EH (cell line): ENCODE measurements at places on chromosomes 16 and 17.

GRCh38 chr16:27326738-27327585, 13.2 kb downstream of the IL4R start:
- DNase-seq, result peak; percentile 97

GRCh38 chr16:24986512-24987303, 28.5 kb downstream of the ARHGAP17 start:
- peak; percentile 95 for DNase-seq

DNA sequence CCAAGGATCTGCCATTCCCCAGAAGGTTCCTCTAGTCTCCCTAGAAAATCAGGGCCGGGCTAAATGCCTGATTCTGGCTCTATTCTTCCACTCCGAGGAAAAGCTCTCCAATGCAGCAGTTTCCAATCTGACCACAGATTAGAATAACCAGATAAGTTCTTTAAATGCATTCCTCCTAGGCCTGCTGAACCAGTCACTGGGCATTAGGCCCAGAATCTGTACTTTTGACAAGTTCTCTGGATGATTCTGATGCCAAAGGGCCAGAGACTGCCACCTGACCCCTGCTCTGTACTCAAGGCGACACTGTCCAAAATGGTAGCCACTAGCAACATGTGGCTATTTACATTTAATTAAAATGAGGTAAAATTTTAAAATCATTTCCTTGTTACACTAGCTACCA, 22.3 kb downstream of the MAP3K14 start:
- DNase-seq, result peak; percentile 95

DNA sequence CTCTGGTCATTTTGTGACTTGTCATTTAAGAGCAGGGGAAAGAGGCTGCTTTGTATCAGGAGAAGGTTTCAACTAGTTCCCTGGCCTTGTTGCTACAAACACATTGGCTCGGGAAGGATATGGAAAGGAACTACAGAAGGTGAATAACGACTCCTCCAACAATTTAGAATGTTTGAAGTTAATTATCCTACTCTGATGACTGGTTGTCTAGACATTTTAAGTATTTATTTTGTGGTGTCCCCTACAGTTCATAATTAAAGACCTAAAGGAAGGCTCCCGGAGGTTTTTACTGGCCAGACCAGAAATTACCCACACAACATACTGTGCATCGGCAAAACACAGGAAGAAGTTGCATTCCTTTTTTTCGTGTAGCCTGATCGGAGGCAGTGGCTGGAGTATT, 515.8 kb upstream of the SALL1 start:
- DNase-seq, result peak; percentile 32

- no peak for DNase-seq
Observed at GRCh38 chr17:15912416-15912955, 32.4 kb upstream of the ADORA2B start.

GRCh38 chr16:24493821-24494220, 45.5 kb upstream of the RBBP6 start:
- DNase-seq, result no peak

DNA sequence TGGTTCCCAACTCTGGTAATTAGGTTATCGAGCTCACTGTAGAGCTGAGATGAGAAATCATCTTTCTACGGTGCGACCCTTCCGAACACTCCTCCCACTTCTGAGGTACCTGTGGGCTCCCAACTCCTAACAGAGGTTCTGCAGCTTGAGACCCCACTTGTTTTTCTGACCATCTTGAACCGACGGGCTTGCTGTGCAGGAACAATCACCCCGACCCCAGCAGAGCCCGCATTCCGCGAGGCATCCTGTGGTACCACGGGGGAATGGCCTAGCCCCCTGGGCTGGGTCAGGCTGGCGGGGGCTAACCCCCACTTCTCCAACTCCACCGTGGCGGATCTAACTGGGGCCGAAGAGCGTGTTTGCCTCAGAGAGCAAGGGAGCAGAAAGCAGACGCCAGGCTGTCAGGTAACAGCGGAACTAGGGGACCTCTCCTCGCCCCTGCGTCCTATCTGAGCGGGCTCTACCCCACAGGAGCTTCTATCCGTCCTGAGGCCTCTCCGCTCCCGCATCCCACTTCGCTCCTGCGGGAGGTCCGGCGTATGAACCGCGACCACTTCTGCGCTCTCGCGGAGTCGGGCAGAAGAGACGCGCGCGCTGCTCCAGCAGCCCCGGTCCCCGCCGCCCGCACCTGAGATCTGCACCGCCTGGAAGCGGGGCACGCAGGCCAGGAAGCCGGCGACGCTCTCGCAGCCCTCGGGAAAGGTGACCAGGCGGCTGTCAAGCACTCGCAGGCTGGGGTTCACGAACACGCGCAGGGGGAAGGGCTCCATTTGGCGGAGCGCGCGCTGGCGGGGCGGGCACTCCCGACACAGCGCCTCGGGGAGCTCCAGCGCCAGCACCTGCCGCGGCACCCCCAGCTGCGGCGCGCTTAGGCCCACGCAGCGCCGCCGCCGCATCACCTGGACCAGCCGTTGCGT, 761 bp downstream of the PDF start:
- DNase-seq, result peak; percentile 33

GRCh38 chr16:64489449-64489848, 632.4 kb downstream of the CDH11 start:
- peak; percentile 3 for DNase-seq

GRCh38 chr16:17334096-17334495, 136.7 kb downstream of the XYLT1 start:
- peak; percentile 83 for DNase-seq

DNA sequence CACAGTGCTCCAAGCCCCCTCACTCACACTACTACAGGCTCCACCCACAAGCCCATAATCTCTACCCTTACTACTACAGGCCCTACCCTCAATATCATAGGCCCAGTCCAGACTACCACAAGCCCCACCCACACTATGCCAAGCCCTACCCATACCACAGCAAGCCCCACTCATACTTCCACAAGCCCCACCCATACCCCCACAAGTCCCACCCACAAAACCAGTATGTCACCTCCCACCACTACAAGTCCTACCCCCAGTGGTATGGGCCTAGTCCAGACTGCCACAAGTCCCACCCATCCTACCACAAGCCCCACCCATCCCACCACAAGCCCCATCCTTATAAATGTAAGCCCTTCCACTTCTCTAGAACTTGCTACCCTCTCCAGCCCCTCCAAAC, 13.8 kb downstream of the RIPOR1 start:
- DNase-seq, result peak; percentile 88

DNA sequence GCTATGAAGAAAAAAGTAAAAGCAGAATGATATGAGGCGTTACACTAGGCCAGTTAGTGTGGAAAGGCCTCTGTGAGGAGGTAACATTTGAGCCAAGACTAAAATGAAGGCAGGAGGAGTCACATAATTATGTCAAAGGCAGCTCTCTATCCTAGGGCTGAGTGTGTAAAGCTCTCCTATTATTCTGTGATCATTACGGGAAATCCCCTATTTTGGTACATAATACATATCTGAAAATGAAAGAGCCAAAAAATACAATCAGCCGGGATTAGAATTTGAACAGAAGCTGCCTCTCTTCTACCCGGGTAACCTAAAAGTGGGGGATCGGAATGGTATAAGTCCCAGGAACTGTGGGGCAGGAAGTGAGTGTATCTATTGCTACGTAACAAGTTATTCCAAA, 27.1 kb downstream of the HEATR3 start:
- DNase-seq, result no peak

DNA sequence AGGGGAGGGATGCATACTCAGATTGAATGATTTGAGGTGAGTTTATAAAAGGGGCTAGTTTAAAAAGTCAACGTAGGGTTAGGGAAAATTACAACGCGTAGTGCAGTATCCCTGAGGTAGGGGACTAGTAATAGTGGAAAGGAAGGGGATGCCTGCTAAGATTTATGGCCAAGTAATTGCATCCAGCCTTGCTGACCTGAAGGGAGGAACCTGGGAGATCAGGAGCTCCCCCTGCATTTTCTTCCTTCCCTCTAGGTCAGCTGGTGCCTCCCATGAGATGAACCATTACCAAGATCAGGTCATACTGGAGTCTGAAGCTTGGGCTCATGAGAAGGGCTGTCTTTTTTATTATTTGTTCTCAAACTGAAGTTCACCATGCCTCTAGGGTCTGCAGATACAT, 606.6 kb downstream of the TMEM114 start:
- no peak for DNase-seq

DNA sequence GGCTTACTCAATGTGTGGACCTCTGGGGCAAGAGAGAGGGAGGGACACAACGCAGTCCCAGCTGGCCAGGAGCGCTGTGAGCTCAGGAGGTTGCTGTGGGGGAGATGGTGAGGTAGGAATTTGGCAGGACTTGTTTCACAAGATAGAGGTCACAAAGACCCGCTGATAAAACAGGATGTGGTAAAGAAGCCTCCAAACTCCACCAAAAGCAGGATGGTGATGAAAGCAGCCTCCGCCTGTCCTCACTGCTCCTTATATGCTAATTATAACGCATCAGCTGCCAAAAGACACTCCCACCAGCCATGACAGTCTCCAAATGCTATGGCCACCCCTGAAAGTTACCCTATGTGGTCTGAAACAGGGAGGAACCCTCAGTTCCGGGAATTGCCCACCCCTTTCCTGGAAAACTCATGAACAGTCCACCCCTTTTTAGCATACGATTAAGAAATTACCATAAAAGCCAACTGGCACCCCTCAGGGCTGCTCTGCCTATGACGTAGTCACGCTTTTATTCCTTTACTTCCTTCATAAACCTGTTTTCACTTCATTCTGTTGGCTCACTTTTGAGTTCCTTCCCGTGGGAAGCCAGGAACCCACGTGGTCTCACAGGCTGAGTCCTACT, 5.3 kb upstream of the EIF4A3 start:
- peak; percentile 84 for DNase-seq

DNA sequence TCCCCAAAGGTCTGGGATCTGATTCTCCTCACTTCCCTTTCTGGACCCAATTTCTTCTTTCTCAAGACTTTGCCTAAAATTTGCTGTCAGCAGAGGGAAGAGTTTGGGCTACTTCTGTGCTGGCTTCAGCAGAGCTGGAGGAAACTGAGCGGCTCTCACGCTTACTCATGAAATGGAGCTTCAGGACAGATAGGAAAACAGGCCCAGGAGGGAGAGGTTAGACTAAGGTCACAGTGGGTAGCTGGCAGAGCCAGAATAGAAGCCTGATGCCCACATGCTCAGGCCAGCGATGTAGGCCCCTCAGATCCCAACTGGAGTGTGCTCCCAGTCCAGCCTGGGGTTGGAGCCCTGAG, 593 bp downstream of the SLC38A7 start:
- peak; percentile 51 for DNase-seq

DNA sequence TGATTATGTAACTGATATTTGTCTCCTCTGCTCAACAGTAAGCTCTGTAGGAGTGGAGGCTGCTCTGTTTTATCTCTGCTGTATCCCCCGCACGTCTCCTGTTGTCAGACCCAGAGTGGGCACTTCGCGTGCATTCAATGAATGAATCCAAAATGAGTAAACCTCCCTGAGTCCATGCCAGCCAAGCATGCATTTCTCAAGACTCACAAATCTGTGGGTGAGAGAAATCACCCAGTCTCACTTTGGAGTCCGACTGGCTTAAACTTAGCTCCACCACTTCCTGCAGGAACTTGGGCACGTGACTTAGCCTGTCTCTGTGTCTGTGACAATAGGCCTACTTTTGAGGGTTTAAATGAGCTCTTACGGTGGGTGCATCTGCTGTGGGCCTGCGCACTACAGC, 3.7 kb downstream of the PNPO start:
- DNase-seq, result no peak

DNA sequence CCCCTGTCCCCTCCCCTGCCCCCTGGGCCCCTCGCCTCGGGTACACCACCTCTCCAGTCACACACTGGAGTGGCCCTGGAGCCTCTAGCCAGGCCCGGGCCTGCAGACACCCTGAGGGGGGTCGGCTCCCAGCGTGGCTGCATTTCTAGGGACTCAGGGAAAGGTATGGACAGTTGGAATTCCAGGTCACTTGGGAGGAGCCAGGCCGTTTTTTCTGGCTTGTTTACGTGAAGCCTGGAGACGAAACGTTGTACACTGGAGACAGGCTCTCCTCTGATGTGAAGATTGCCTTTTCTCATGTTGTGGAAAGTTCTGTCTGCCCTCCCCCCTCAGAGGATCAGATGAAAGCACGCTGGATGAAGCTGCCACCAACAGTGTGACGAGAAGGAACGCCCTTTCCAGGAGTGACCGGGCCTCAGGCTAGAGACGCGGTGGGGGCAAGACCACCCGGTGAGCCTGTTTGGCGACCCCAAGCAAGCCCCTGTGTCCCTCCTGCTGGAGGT, 4.0 kb upstream of the PPP1R27 start:
- no peak for DNase-seq

GRCh38 chr17:1298606-1299005, 19.1 kb downstream of the TRARG1 start:
- DNase-seq, result peak; percentile 14

GRCh38 chr17:17300624-17301568, 2.3 kb upstream of the NT5M start:
- peak; percentile 67 for DNase-seq

DNA sequence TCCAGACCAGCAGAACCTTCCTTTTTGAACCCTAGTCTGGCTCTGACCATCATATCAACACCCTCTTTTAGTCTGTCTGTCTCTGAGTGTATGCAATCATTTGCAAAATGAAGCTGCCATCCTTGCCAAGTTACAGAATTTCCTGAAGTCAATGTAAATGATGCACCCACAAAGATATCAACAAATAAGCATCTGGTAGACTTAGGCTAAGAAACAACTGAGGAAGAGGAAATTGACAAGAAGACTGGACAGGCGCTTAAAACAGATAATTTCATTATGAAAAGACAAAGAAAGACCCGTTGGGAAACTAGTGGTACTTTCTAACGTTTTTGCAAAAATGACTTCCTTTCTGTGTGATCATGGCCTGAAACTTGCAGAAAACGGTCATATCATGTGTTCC, 24.7 kb upstream of the CIITA start:
- no peak for DNase-seq

- DNase-seq, result no peak
Observed at GRCh38 chr16:89346869-89347268, 129.4 kb downstream of the ZNF778 start.

DNA sequence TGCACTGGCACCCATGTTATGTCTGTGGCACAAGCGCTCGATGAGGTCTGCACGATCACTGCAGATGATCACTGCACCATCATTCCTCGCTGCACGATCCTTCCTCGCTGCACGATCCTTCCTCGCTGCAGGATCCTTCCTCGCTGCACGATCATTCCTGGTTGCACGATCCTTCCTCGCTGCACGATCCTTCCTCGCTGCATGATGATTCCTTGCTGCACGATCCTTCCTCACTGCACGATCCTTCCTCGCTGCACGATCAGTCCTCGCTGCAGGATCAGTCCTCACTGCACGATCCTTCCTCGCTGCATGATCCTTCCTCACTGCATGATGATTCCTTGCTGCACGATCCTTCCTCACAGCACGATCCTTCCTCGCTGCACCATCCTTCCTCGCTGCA, 29.3 kb downstream of the METRNL start:
- DNase-seq, result no peak
